ENCODE measurements at places on chromosomes 12 and 14.

DNA sequence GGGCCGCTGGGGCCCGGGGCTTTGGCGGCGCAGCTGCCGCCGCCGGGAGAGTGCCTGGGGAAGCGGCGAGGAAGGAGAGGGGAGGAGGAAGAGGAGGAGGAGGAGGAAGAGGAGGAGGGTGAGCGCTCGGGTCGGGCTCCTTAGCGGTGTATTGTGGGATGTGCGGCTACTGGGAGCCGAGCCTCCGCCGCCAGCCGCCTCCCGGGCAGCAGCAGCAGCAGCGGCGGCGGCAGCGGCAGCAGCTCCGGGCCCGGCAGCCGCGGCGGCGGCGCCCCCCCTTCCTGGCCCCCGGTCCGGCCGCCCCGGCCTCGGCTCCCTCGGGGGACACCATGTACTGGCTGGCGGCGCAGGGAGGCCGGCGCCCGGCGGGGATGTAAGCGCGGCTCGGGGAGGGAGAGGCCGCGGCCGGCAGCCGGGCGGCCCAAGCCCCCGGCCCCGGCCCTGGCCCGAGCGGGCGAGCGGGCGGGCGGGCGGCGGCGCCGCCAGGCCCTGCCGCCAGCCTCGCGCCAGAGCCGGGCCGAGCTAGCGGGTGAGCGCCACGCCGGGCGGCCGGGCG, at the start of gene SETD1B:
SETD1B (plus strand) TSS at position 149 of the 556 bp plus-strand sequence. CDS start 729 bp downstream, outside the sequence.
- DNase-seq: peak; percentile 72

GRCh38 chr12:46260124-46260912, 8.5 kb downstream of the SLC38A1 start:
- no peak for DNase-seq

- no peak for DNase-seq
Measured at GRCh38 chr12:124683152-124684124, 116.0 kb upstream of the NCOR2 start.

DNA sequence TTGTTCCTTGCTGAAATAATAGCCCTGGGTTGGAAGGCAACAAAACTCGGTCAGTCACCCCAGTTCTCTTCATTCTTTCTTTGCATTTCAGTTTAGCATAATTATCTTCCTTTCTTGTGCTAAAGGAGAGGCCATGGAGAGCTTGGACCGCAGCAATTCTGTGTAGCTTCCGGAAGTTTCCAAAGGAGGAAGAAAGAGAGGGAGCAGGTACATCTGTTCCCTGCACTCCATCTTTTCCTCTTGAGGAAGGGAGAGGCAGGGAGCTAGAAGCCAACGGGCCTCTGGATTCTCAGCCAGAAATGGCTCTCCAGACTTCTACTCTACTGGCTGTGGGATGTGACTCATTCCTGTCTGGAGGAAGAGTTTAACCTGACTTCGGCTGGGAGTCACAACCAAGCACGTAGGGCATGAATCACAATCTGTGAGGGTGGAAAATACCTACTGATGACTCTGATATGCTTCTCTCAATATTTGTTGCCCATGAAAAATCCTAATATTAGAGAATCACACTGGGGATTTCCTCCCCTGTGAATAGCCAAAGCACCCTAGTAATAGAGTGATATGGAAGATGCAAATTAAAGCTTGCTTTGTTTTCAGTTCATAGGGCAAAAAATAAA, 17.0 kb downstream of the ANO6 start:
- DNase-seq: peak; percentile 97

DNA sequence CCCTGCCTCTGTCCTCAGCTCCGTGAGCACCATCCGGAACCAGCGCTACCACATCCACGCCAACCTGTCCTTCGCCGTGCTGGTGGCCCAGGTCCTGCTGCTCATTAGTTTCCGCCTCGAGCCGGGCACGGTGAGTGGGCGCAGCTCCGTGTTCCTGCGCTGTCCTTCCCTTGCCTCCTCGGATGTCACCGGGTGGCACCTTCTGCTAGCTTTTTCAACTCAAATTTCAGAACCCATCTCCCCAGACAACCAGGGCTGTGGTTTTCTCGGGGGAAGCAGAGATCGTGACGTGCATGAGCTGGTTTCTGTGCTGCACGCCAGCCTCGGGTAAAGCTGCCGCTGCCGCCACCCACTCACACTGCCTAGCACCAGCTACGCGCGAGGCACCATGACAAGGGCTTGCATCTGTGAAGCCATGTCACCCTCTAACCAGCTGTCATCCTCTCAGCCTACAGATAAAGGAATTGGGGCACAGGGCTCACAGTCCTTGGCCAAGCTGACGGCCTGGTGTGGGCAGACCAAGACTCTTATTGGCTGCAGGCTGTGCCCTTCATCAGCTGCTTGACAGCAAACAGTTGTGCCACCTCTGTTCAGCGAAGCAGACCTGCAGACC, 152.1 kb downstream of the ADGRD1 start:
- DNase-seq: no peak

- peak; percentile 18 for DNase-seq
Measured at GRCh38 chr12:13947276-13947946, 34.0 kb downstream of the GRIN2B start.

- no peak for DNase-seq
Measured at GRCh38 chr12:67957383-67957782, 31.9 kb upstream of the IFNG-AS1 start.

GRCh38 chr12:80001562-80001961, 66.7 kb upstream of the PPP1R12A start:
- no peak for DNase-seq

DNA sequence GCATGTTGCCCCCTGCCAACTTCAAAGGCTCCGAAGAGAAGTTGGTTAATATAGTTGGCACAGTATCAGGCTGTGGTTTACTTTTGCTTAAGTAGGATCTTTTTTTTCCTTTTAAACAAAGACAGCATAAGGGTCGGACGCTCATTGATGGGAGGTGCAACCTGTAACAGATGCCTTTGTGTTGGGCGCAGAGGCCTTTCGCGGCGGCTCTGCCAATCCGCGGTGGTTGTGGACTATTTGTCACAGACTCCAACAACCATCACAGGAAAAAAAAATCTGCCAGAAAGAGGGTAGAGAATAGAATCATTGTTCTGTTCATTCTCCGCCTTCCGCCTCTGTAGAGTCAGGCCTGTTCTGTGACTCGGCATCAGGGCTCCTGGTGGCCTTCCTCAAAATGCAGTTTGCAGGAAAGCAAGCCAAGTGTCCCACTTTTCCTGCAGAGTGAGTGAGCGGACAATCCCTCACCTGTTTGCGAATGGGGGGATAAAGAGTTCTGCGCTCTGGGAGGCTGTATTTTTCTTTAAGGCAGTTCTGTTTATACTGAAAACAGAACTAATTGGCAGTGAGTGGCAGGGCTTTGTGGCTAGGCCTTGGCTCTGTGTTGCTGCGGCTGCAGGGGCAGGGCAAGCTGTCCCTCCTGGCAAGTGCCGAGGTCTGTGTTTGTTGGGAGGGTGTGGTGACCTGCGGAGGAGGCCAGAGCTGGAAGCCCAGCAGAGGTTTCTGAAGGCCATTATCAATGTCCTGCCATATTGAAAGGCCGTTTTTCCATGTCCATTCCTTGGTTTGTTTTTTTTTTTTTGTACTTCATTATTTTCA, 83.0 kb upstream of the PIWIL1 start:
- no peak for DNase-seq

DNA sequence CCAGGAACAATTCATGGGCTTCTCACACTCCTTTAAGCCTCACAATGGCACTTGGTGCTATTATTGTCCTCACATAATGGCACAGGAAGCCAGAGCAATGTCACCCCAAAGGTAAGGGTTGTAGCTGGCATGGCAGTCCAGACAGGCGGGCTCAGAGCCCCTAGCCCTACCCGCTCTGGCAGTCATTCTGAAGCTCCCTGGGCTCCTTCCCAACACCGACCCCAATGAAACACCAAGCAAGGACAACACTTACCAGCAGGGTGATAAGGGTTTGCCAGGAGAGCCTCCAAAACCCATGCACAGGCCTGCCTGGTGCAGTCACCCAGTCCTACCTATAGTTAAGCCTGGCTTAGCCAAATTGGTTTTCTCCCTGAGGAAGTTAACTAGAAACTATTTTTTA, 30.8 kb downstream of the MAX start:
- no peak for DNase-seq

GRCh38 chr12:126369487-126370463, 1304.5 kb downstream of the AACS start:
- peak; percentile 55 for DNase-seq

DNA sequence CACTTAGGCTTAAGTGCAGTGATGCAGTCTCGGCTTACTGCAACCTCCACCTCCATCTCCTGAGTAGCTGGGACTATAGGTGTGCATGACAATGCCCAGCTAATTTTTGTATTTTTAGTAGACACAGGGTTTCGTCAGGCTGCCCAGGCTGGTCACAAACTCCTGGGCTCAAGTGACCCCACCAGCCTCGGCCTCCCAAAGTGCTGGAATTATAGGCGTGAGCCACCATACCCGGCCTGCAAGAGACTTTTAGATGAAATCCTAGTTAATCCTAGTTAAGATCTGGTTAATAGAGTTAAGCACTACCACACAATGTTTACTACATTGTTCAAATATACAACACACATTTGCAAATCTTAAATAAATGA, 196.5 kb upstream of the AMIGO2 start:
- no peak for DNase-seq

GRCh38 chr12:89073027-89073398, 279.3 kb downstream of the DUSP6 start:
- no peak for DNase-seq

DNA sequence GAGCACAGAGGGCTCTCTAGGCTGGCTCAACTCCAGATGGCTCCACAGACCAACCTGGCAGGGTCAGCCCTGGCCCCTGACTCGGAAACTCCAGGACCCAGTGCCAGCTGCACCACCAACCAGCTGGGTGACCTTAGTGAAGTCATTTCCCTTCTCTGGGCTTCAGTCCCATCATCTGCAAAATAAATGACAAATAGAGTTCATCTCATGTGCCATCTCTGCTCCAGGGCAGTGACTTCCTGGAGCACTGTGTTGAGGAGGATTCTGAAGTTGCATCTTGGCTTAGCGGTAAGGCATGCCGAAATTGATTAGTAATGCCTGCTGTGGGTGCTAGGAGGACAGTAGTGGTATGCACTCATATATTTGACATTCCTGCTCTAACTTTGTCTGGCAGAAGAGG, 31.5 kb downstream of the DTX1 start:
- no peak for DNase-seq

DNA sequence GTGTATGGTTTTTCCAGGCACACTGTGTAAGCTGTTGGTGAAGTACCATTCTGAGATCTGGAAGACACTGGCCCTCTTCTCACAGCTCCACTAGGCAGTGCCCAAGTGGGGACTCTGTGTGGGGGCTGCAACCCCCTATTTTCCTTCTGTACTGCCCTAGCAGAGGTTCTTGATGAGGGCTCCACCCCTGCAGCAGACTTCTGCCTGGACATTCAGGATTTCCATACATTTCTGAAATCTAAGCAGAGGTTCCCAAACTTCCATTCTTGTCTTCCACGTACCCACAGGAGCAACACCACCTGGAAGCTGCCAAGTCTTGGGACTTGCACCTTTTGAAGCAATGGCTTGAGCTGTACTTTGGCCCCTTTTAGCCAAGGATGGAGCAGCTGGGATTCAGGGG, 85.2 kb upstream of the PRMT8 start:
- DNase-seq: no peak

DNA sequence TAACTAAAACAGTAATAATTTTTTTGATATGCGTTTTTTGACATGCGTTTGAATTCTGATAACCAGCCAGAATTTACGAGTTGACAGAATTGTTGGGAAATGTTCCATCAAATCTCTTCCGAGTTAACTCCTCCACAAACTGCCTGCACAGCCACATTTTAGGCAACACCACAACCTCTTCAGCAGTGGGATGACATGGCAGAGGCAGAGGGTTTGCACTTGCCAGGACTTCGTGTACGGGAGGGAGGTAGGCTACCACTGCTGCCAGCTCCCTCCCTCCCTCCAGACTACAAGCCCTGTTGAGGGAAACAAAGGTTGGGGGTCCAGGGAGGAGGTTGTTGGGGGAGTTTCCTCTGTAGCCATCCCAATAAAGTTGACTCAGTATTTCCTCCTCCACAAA, 14.5 kb upstream of the ACTR6 start:
- DNase-seq: no peak

DNA sequence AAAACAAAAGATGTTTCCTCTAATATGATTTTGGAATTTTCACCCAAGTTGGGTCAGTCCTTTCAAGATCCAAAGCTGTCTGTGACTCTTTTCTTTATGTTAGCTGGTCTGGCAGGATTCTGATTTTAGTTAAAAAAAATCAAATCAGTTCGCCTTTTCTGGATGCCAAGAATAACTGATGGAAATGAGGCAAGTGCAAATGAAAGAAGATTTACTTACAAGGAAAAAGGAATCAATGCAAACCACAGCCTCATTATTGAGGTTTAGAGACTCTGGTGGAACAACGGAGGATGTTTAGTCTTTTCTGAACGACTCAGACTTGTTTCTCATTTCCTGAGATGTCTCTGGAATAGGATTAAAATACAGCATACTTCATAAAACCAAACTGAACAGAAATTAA, 117.0 kb upstream of the DYRK2 start:
- DNase-seq: no peak

- no peak for DNase-seq
Measured at GRCh38 chr14:68820536-68820935, 27.7 kb upstream of the ZFP36L1 start.

DNA sequence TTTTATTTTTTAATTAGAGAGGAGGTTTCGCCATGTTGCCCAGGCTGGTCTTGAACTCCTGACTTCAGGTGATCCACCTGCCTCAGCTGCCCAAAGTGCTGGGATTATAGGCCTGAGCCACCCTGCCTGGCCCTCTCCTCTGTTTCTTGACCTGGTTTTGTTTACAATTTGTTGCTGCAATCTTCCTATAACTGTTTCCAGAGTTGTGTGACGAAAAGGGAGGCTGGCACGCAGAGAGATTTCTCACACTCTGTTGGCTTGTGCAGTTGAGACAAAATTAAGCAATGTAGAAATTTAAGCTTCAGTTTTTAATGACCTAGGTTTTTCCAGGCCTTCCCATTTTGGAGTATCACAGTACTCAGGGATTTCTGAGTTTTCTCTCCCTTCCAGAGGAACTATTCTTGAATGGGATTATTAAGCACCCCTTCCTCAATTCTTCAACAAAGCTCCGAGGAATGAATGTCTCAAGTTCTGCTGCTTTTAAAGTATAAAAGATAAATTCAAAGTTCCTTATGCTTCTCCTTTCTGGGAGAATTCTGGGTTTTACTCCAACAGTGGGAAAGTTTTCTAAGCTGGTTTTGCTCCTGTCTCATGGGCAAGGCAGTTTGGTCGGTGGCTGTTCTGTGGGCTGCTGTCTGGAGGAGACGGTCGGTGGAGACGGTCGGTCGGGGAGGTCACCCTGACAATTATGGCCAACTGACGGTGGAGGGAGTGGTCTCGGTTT, 20.4 kb upstream of the FOS start:
- no peak for DNase-seq
